IMR-90 (cell line): ENCODE measurements at places on chromosomes 1 and 21.

GRCh38 chr21:31558189-31558961 lies 101.1 kb upstream of the SOD1 start:
- no peaks in the 10 kb centered on the region for H3K36me3 ChIP-seq
- H3K27me3 ChIP-seq, result peaks cover 38% of the 10 kb centered on the region
- no peak for DNase-seq
- H3K27ac ChIP-seq, result no peak overlapping the region
- H3K4me1 ChIP-seq, result no peaks in the 10 kb centered on the region
- H3K4me3 ChIP-seq, result peak overlapping the region; percentile 11; the same call in 1 of the 2 replicates

GRCh38 chr1:238329671-238330070 lies 438.9 kb upstream of the ZP4 start:
- H3K36me3 ChIP-seq, result no peaks in the 10 kb centered on the region
- DNase-seq, result no peak
- H3K27ac ChIP-seq, result no peak overlapping the region
- no peaks in the 10 kb centered on the region for H3K27me3 ChIP-seq

GRCh38 chr1:41689139-41689538 lies 204.7 kb upstream of the EDN2 start:
- no peak overlapping the region for H3K4me3 ChIP-seq
- DNase-seq, result no peak
- H3K36me3 ChIP-seq, result no peaks in the 10 kb centered on the region
- no peak overlapping the region for H3K27ac ChIP-seq

- peak; percentile 69 for DNase-seq
- peaks cover 27% of the 10 kb centered on the region for H3K36me3 ChIP-seq
- peak overlapping the region; percentile 77 for H3K4me3 ChIP-seq
- H3K27ac ChIP-seq, result peak overlapping the region; percentile 73
- H3K4me1 ChIP-seq, result peaks cover 7% of the 10 kb centered on the region
These were observed 797 bp downstream of the CC2D1B start for GRCh38 chr1:52365071-52365745.

GRCh38 chr1:244053831-244054230 lies 2.7 kb downstream of the ZBTB18 start:
- H3K27ac ChIP-seq, result no peak overlapping the region
- H3K4me3 ChIP-seq, result no peak overlapping the region
- H3K36me3 ChIP-seq, result peaks cover 19% of the 10 kb centered on the region
- H3K4me1 ChIP-seq, result no peaks in the 10 kb centered on the region; the same call in 1 of the 2 replicates

DNA sequence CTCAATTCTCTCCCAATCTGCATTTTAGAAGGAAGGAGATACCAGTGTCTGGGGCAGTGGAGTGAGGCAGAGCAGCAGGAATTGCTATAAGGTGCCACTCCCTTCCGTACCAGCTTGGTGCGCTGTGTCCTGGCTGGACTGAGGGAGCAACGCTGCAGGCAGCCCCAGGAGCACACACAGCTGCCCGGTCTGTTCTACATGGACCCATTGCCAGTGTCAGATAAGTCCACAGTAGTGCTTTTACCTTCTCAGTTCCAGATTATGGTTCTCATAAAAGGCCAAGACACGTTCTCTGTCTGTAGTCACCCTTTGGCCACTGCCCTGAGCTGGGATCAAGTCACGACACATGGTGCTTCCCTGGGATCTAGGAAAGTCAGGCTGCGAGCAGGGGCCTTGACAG lies 44.1 kb upstream of the BARHL2 start:
- no peaks in the 10 kb centered on the region; the same call in 1 of the 2 replicates for H3K27me3 ChIP-seq
- no peaks in the 10 kb centered on the region for H3K36me3 ChIP-seq
- no peaks in the 10 kb centered on the region for H3K4me1 ChIP-seq
- DNase-seq, result no peak

- peak; percentile 61 for DNase-seq
- H3K36me3 ChIP-seq, result no peaks in the 10 kb centered on the region
- no peak overlapping the region for H3K27ac ChIP-seq
- H3K4me3 ChIP-seq, result no peak overlapping the region
- H3K4me1 ChIP-seq, result peaks cover 5% of the 10 kb centered on the region
These were observed 45.6 kb downstream of the SRRM1 start for GRCh38 chr1:24688621-24689195.

DNA sequence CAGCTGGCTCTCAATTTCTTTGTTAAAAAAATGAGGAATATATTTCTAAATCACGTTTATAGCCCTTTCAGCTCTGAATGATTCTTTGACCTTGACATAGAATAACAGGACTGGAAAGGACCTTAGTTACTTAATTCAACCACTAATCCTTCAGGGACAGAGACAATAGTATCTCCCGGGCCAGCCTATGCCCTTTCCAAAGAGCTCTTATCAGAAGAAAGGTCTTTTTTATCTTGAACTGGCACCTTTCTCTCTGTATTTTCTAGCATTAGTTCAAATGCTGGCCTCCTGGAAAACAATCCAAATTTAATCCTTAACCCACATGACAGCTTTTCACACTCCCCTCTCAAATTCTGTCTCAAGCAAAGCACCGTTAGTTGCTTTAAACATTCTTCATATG lies 44.8 kb upstream of the FBXO28 start:
- H3K4me1 ChIP-seq, result peaks cover 4% of the 10 kb centered on the region
- DNase-seq, result no peak
- H3K4me3 ChIP-seq, result no peak overlapping the region
- H3K36me3 ChIP-seq, result no peaks in the 10 kb centered on the region

- H3K36me3 ChIP-seq, result no peaks in the 10 kb centered on the region
- H3K27ac ChIP-seq, result peak overlapping the region; percentile 3; the same call in 1 of the 2 replicates
- peak overlapping the region; percentile 80 for H3K4me3 ChIP-seq
These were observed 651 bp downstream of the ZBTB8A start for GRCh38 chr1:32539584-32540571.

- H3K36me3 ChIP-seq, result no peaks in the 10 kb centered on the region
- no peak overlapping the region; the same call in 1 of the 2 replicates for H3K27ac ChIP-seq
- DNase-seq, result no peak
- no peaks in the 10 kb centered on the region for H3K27me3 ChIP-seq
- no peak overlapping the region for H3K4me3 ChIP-seq
- H3K4me1 ChIP-seq, result peaks cover 27% of the 10 kb centered on the region
These were observed 115.0 kb upstream of the COL6A1 start for GRCh38 chr21:45866551-45866950.

- no peak overlapping the region for H3K27ac ChIP-seq
- H3K4me3 ChIP-seq, result no peak overlapping the region
- DNase-seq, result no peak
- no peaks in the 10 kb centered on the region for H3K36me3 ChIP-seq
These were observed 5.2 kb upstream of the TNNI1 start for GRCh38 chr1:201426479-201427310.

GRCh38 chr21:29568020-29568697 lies 269.4 kb downstream of the BACH1 start:
- no peak overlapping the region for H3K27ac ChIP-seq
- H3K4me3 ChIP-seq, result no peak overlapping the region
- H3K4me1 ChIP-seq, result peaks cover 6% of the 10 kb centered on the region

GRCh38 chr21:45151445-45152160 lies 77.2 kb downstream of the ADARB1 start:
- H3K27ac ChIP-seq, result peak overlapping the region; percentile 6; the same call in 1 of the 2 replicates
- peaks cover 51% of the 10 kb centered on the region for H3K36me3 ChIP-seq
- peaks cover 20% of the 10 kb centered on the region for H3K4me1 ChIP-seq
- DNase-seq, result no peak
- no peaks in the 10 kb centered on the region for H3K27me3 ChIP-seq

GRCh38 chr1:203769505-203770343 lies 4.7 kb downstream of the LAX1 start:
- H3K36me3 ChIP-seq, result no peaks in the 10 kb centered on the region
- DNase-seq, result peak; percentile 94
- H3K4me1 ChIP-seq, result peaks cover 2% of the 10 kb centered on the region
- no peak overlapping the region for H3K4me3 ChIP-seq
- peaks cover 13% of the 10 kb centered on the region for H3K27me3 ChIP-seq

DNA sequence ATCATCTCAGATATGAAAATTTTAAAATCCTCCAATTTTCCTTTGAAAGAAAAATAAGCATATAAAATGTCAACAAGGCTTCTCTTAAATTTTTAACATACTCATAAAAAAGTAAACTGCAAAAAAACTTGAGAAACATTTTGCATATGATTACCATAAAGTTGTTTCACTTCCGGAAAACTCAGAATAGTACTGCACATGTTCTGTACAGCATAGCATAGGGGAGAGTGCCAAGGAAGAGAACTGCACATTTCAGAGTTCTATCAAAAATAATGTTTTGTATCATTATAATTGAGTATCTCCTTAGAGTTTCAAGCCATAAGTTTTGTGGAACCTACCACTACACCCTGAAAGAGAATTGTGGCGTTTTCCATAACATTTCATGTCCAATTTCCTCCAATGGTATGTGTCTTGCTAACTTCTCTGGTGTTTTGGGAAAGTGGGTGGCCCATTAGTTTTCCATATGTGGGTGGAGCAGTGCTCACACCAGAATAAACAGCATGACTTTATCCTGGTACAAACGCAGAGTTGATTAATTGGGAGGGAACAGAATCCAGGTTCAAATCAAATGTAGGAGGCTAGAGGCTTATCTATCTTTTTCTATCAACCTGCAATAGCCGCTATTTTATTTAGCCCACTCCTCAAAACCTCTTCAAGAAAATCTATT lies 430.9 kb downstream of the LMO4 start:
- peaks cover 9% of the 10 kb centered on the region for H3K4me1 ChIP-seq
- no peak for DNase-seq
- H3K4me3 ChIP-seq, result no peak overlapping the region
- H3K27ac ChIP-seq, result peak overlapping the region; percentile 59
- H3K36me3 ChIP-seq, result no peaks in the 10 kb centered on the region

DNA sequence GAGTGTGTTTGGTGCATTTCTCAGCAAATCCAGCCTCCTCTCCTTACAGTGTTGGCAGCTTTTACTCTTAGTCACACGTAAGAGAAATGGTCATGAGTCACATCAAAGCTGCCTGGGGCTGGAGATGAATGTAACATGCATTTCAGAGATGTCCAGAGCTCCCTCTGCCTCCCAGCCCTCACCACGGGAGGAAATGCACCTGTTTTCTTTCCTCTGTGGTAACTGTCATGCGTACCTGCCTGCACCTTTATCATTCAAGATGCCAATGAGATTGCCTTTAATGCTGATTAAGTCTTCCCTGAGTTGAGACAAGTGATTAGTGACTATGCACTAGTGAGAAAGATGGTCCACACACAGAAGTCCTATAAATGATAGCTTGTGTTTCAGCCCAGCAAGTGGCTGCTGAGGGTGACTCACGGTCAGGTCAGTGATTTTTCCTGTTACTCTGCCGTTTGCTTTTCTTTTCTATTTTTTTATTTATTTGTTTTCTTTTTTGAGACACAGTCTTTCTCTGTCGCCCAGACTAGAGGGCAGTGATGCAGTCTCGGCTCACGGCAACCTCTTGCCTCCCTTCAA lies 277.3 kb upstream of the FMN2 start:
- no peaks in the 10 kb centered on the region for H3K4me1 ChIP-seq
- H3K4me3 ChIP-seq, result no peak overlapping the region
- no peaks in the 10 kb centered on the region for H3K36me3 ChIP-seq

- no peak overlapping the region for H3K4me3 ChIP-seq
- no peak overlapping the region for H3K27ac ChIP-seq
- H3K4me1 ChIP-seq, result peaks cover 19% of the 10 kb centered on the region
- H3K27me3 ChIP-seq, result no peaks in the 10 kb centered on the region
These were observed 30.7 kb downstream of the ZBTB17 start for GRCh38 chr1:15945011-15945831.

DNA sequence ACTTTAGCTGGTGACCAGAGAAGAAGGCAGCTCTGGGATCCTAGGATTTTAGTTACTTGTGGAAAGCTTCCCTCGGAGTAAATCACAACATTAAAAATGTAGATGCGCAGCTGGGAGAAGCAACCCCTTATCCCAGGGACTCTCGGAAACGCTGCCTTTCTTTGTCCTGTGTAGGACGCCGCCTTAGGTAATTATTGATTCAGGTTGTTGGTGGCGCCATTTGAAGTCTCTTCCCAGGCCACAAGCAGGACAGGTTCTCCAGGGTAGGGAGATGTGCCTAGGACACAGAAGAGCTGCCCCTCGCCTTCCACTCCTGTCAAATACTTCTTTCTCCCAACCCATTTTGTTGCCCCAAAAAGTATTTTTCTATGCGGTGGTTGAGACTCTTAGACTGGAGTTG lies 10.3 kb downstream of the SLC37A1 start:
- H3K27me3 ChIP-seq, result peaks cover 23% of the 10 kb centered on the region
- peaks cover 5% of the 10 kb centered on the region; the same call in 1 of the 2 replicates for H3K4me1 ChIP-seq
- H3K4me3 ChIP-seq, result no peak overlapping the region

- no peak overlapping the region for H3K27ac ChIP-seq
- no peaks in the 10 kb centered on the region for H3K4me1 ChIP-seq
- H3K36me3 ChIP-seq, result no peaks in the 10 kb centered on the region
- DNase-seq, result peak; percentile 38
- H3K27me3 ChIP-seq, result no peaks in the 10 kb centered on the region
- no peak overlapping the region for H3K4me3 ChIP-seq
These were observed 36.0 kb downstream of the F5 start for GRCh38 chr1:169550294-169550693.

DNA sequence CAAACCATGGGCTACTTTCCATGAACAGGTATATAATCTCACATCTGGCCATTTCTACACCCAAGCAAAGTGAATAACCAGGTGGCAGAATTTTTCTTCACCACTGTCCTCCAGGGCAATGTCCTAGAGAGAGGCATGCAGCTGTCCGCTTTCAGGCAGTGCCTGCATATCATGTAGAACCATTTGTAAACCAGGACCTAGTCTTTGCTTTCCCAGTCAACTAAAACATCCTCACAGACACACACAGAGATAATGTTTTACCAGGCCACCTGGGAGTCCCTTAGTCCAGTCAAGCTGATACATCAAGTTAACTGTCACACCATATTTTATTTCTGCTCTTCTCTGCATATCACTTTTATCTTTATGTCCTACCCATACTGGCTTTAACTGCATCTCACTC lies 26.2 kb downstream of the TNFSF18 start:
- no peaks in the 10 kb centered on the region for H3K27me3 ChIP-seq
- no peaks in the 10 kb centered on the region for H3K4me1 ChIP-seq
- no peak for DNase-seq
- H3K36me3 ChIP-seq, result no peaks in the 10 kb centered on the region
- H3K4me3 ChIP-seq, result no peak overlapping the region

DNA sequence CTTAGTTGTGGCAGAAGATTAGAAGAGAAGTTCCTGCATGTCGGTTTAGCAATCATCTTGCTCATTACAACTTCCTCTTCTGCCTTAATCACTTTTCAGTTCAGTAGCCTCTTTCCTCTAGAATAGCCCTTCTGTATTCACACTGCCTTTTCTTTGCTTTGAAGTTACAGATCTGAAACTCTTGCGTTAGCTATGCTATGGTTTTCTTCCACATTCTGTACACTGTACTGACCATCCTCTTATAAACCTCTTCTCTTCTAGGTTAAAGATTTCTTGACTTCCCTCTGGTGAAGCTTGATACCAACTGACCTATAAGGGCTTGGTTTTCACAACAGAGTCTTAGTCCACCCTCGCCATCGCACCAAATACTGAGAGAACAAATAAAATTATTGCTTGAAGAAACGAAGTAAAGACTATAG lies 35.0 kb downstream of the C21orf91 start:
- H3K36me3 ChIP-seq, result peaks cover 13% of the 10 kb centered on the region
- H3K27ac ChIP-seq, result no peak overlapping the region
- no peaks in the 10 kb centered on the region for H3K4me1 ChIP-seq
- H3K4me3 ChIP-seq, result no peak overlapping the region
